ENCODE measurements at places on chromosomes 4 and X.

GRCh38 chr4:184806229-184806550 lies 19.6 kb downstream of the ACSL1 start:
- DNase-seq, result no peak

GRCh38 chr4:83172371-83172770 lies 57.8 kb upstream of the PLAC8 start:
- DNase-seq, result no peak

DNA sequence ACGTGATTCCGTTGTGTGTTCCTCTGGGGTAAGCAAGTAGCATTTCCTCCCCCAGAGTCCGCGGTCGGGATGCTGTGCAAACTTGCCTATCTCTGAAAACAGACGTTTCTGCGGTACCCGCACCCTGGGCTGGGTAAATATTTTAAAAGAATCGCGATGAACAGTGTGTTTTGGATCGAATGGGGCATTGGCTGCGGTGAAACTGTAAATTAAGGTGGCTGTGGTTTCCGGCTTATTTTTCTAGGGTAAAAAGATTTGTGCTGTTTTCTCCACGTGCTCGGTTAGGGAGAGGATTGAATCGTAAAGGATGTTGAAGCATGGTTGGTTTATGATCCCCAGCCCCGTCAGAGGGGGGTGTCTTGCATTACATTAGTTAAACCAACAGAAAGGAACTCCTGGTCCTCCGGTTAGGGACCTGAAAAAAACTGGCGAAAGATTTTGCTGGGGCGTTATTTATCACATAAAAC lies 1.2 kb downstream of the HHIP start:
- no peak for DNase-seq

DNA sequence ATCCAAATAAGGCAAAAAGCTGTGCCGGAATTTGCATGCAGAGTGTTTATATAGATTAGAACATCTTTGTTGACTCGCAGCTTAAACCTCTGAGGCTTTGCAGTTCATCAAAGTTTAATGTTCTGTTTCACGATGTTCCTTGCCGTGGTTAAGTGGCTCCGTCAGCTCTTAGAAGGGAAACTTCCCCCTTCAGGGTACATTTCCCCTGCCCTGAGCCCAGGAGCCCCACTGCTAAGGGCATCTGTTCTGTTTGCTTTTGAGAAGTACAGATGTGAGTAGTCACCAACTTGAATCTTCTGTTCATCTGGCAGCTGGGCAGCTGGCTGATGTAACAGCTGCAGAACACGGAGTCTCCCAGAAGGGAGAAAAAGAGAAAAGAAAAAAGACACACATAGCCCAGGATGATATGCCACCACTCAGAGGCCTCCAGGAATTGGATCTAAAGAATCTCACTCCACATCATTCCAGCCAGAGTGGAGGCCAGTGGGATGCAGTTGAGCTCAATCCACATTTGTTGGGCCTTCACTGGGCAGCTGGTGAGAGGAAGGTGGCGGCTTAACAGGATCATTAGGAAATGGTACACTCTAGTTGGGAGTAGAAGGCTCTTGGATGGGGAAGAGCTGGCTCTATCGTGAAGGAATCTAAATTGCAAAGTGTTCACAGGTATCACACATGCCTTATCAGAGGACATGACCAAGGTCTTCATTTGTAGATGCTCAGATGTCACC lies 178.7 kb upstream of the RBPJ start:
- no peak for DNase-seq

- no peak for DNase-seq
Observed at GRCh38 chrX:24266996-24267395, 46.9 kb downstream of the SUPT20HL2 start.

DNA sequence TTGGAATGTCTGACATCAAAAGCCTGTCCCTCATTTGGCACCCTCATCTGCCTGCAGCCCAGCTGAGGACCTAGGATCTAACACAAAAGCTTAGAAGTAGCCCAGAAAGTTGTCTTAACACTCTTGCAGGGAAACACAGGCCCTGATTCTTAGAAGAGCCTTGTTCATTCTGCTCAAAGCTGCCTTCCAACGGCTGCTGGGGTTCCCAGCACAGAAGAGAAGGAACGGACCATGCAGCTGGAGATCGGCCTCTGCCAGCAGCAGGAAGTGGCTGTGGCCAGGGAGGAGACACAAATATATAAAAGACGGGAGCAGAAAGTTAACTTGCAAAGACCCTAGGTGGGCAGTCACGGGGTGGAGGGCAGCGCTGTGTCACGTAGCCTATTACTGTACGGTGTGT lies 20.4 kb downstream of the PRPS2 start:
- DNase-seq, result no peak

DNA sequence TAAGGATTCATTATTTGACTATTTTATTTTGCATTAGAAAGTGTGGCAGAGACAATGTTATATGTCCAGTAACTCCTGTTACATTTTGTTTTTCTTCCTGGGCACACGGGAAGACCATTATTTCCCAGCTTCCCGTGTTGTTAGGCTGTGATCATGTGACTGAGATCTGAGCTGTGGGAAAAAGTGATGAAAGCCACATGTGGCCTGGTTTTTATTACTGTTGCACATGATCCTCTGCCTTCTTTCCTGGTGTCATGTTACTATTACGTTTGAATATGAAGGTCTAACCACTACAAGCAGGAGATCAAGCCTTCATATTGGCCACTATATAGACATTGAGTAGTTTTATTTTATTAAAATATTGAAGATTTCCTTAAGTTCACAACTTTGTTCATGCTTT lies 28.2 kb upstream of the MID1 start:
- no peak for DNase-seq

- DNase-seq, result no peak
Observed at GRCh38 chrX:57232658-57233360, 53.7 kb upstream of the FAAH2 start.

- peak; percentile 5 for DNase-seq
Observed at GRCh38 chrX:15564981-15565579, 35.7 kb downstream of the ACE2 start.
